GM12892 (cell line): ENCODE measurements at places on chromosomes 11 and 22.

DNA sequence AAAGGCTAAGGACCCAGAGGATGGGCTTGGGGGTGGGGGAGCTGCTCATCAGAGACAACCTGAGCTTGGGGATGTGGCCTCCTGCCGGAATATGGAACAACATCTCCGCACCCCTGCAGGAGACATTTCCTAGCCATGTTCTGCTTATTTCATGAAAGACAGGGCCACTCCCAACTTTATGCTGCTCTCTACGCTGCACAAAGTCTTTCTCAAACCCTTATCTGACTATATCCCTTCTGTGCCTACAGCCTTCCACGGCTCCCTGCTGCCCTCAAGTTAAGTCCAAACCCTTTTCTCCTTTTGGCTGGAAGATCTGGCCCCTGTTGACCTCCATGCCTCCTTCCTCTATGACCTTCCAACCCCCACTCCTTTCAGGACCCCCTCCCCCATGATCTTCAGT lies 562.0 kb downstream of the MN1 start:
- DNase-seq: no peak

DNA sequence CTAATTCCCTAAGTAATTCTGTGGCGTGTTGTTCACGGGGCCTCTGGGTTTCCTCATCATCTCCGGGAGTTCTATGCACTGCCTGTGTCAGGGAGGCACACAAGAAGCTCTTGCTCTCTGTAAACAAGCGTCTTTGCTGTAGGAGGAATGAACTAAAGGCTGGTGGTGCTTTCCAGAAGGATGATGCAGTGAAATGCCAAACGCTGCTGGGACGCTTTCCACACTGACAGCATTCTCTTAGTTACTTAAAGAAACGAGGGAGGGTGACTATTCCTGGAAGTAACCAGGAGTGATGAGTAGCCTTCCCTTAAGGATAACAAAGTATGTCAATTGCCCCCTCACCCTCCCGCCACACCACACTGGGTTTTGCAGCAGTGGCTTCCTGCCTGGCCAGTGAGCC lies 38.5 kb upstream of the NUP50 start:
- no peak for DNase-seq

DNA sequence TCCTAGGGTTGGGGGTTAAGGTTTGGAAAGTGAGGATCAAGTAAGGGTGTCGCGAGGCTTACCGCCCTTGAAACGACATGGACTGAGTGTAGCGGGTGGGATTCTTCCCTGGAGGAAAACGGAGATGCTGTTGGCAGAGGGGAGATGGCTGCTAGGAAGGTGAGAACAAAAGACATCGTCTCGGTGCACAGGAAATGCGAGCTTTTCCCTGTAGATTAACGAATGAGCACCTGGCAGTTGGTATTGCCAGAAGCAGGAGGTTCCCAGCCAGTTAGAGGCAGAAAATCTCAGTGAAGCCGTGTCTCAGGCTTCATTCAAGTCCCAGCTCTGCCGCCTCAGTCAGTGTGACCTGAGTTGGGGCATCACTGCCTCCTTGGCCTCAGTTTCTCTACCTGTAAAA lies 1.4 kb upstream of the LHFPL7 start:
- DNase-seq: no peak

- DNase-seq: no peak
Observed at GRCh38 chr11:46896719-46897406, 21.5 kb downstream of the LRP4 start.

GRCh38 chr11:43419460-43419859 lies 60.7 kb downstream of the TTC17 start:
- DNase-seq: no peak

GRCh38 chr22:41405588-41405987 lies 23.8 kb downstream of the TEF start:
- DNase-seq: peak; percentile 63

DNA sequence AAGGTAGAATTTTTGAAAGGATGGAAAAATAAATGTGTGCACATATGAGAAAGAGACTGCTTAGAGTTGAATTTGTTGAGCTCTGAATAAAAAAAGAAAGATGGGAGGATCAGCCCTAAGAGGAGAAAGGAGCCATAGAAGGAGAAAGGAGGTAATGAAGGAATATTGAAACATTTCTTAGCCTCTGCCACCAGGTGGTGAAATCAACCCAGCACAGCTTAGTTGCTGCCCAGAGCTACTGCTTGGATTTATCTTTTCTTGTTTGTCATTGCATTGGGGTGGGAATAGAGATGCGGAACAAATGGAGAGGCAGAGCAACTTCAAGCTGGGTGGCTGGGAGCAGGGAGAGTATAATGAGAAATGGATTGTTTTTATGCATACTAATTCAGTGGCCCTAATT lies 80.4 kb downstream of the SERGEF start:
- no peak for DNase-seq

- no peak for DNase-seq
Observed at GRCh38 chr11:109957601-109958000, 135.6 kb upstream of the ZC3H12C start.

DNA sequence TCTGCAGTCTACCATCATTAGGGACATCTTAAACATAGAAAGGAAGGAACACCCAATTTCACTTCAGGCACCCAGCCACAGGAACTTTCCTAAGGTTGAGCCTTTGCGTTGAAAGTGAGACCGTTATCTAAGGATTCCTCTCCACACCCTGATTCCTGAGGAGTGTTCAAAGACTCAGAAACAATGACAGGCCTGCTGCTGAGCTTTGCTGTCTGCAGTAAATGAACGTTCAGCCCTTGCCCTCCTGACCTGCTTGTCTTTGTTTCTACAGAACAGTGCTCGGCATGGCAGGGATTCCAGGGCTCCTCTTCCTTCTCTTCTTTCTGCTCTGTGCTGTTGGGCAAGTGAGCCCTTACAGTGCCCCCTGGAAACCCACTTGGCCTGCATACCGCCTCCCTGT lies 7.0 kb downstream of the PRSS23 start:
- DNase-seq: no peak

DNA sequence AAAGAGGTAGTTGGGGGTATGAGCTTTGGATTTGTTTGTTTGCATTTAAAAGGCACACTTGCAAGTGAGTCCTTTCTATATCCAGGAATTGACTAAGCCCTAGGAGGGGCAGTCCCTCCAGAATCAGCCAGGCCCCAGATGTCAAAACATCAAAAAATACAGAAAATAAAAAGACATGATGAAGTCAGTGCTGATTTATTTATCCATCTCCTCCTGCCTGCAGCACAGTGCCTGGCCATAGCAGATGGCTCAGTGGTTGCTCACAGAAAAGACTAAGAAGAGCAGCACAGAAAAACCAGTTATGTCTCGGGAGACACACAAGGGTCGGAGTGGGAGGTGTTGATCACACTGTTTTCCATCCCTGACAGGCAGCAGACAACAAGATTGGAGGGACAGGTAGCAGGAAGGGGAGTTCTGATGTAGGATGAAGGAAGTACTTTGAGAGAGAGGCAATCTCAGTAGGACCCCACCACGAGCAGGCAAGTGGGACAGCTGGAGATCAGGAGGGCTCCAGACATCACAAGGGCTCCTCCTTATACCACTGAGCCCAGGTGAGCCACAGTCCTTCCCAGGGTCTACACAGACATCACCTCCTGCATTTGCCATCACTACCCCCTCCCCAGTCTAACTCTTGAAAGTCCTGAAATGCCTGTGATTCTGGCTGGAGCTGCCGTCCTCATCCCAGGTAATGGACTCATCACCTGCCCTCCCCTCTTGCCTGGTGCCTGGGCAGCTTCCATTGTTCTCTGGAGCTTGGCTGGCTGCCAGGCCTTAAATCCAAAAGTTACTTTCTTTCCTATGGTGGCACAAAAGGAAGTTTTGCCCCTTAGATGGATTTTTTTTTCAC lies 32.3 kb downstream of the TMPRSS5 start:
- no peak for DNase-seq

- DNase-seq: no peak
Observed at GRCh38 chr11:57735619-57736298, 5.5 kb upstream of the SELENOH start.

GRCh38 chr11:71481101-71481960 lies 28.3 kb downstream of the NADSYN1 start:
- DNase-seq: no peak

DNA sequence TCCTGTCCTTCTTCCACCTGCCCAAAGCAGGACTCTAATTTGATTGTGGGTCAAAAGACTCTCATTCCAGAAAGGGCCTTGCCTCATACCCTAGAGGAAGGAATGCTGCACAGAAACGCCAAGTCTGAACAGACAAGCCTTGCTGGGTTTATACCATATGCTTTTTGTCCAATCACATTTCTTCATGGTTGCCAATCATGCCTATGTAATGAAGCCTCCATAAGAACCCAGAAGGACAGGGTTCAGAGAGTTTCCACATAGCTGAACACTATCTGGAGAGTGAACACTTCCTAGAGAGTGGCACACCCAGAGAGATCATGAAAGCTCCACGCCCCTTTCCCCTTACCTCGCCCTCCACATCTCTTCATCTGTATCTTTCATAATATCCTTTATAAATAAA lies 4.8 kb upstream of the SAA2 start:
- no peak for DNase-seq

- no peak for DNase-seq
Observed at GRCh38 chr22:26939466-26939865, 282.1 kb downstream of the MIAT start.

- DNase-seq: no peak
Observed at GRCh38 chr11:132231656-132232347, 861.4 kb downstream of the NTM start.

DNA sequence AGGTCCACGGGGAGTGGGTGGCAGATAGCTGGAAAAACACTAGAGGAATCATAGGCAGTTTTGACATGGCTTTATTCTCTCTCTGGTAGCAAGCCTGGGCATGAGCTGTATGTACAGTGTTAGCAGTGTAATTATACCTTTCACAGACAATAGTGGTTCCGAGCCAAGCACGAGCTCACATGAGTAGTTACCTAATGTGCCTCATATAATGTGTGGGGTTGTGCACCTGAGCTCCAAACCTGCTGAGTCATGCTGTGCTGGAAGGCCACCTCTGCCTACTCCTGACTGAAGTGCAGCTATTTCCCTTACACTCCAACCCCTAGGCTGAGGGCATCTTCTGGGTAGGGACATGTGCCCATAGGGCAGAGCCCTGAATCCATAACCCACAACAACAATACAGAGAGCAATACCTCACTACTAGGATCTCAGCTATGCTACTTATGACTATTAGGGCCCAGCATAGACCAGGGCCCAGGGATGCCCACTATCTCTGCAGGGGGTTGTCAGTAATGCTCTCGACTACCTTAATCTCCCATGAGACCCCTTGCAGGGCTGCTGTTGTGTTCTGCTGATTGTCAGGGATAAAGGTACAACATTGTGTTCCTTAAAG lies 432.1 kb downstream of the DYNC2H1 start:
- no peak for DNase-seq

- DNase-seq: no peak
Observed at GRCh38 chr11:73344191-73344607, 32.0 kb upstream of the RELT start.

DNA sequence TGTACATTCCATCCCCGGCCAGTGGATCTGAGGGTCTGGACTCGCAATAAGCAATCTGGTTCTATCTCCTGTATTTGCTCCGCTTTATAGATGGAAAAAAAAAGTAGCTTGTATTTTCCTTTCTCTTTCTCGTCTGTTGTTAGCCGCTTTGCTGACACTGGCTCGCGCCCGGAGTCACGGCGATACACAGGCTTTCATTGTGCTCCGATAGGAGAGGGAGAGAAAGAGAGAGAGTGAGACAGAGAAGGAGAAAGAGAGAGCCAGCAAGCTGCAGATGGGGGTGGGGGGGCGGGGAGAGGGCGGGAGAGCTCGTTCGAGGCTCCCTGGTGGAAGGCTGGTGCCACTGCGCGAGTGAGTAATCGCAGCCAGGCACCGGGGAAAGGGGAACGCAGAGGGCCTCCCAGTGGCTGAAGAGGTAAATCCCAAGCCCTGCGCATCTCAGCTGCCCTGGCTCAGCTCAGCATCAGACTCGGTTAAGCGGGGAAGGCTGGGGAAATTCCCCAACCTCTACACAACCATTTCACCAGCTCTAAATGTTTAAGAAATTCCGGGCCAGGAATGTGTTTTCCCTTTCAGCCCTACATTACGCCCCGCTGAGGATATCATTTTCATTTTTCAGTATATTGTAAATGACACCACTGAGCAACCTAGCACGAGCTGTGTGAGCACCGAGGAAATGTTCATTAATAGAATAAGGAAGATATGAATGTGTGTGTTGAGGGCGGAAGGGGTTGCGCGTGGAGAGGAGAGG lies at the start of gene MAML2:
Gene MAML2 (minus strand): TSS at position 235 of the 751 bp plus-strand sequence. CDS start 1,300 bp downstream, outside the sequence.
- DNase-seq: peak; percentile 65

DNA sequence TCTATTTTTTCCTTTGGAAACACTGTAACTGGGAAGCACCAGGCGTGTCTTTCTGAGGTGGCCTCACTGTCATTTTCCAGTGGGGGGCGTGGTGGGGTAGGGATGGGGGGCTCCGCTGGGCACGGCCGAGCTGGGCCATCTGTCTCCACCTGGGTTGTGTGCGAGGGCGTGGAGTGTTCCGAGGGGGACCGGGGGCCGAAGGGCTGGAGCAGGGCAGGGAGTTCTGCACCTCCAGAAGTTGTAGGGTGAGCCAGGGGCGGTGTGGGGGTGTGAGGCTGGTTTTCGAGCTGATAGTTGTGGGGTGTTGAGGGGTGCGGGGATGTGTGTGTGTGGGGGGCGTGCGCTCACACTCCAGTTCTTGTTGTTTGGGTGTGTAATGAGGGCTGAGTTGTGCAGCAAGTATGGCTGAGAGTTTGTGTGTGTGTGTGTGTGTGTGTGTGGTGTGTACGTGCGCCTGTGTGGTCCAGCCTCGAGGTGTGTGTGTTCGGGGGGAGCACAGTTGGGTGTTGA lies 10.8 kb downstream of the YPEL4 start:
- DNase-seq: no peak

GRCh38 chr22:32020117-32020516 lies 22.9 kb upstream of the SLC5A1 start:
- no peak for DNase-seq

DNA sequence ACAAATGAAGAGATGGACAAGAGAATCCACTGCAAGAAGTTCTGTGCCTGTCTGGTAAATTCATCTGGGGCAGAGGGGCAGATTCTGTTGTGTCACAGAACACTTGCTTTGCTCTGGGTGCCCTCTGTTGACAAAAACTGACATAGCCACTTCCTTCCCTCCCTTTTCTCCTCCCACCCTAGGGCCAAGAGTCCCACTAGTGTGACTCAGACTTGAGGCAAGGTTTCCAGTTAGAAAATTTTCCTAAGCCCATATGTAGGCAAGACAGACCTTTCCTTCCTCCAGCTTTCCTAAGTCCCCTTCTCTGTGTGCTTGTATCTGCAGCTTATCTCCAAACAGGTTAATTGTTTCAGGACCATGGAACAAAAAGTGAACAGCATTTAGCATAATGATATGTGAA lies 106.8 kb downstream of the RBFOX2 start:
- DNase-seq: no peak

- no peak for DNase-seq
Observed at GRCh38 chr11:64100782-64101353, 65.0 kb downstream of the MACROD1 start.

GRCh38 chr11:127620671-127621070 lies 620.1 kb upstream of the KIRREL3 start:
- DNase-seq: no peak

GRCh38 chr11:86978756-86979608 lies 23.8 kb upstream of the FZD4 start:
- DNase-seq: no peak

GRCh38 chr22:45423524-45423923 lies 10.0 kb downstream of the RIBC2 start:
- no peak for DNase-seq

- DNase-seq: no peak
Observed at GRCh38 chr11:62553080-62553838, 6.7 kb upstream of the AHNAK start.

GRCh38 chr11:78560153-78560552 lies 14.5 kb downstream of the NARS2 start:
- no peak for DNase-seq

GRCh38 chr22:31947296-31947695 lies 3.0 kb downstream of the YWHAH start:
- DNase-seq: no peak
